Nephron progenitor cell (in vitro differentiated cells): ENCODE measurements at places on chromosomes 1 and 21.

GRCh38 chr1:110053552-110054428 lies 16.7 kb downstream of the ALX3 start:
- peak; percentile 88 for DNase-seq

GRCh38 chr1:223835754-223836153 lies 10.0 kb downstream of the TP53BP2 start:
- no peak for DNase-seq

DNA sequence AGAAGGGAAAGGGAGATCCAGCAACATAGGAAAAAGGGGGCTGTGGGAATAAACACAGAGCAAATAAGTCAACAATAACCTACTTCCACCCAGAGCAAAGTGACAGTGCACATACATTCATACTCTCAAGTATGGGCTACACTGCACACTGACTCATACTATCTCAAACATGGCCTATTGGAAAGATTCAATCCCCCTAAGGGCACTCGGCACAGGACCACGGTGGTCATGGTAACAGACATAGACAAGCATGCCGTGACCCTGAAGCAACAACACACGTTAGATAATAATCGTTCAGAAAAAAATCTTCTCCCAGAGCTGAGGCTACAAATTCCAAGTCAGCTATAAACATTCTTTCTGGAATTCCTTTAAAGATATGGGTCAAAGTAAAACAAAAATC lies 16.8 kb upstream of the JAK1 start:
- no peak for DNase-seq

GRCh38 chr1:3664700-3665375 lies 12.5 kb downstream of the TP73 start:
- DNase-seq = no peak

DNA sequence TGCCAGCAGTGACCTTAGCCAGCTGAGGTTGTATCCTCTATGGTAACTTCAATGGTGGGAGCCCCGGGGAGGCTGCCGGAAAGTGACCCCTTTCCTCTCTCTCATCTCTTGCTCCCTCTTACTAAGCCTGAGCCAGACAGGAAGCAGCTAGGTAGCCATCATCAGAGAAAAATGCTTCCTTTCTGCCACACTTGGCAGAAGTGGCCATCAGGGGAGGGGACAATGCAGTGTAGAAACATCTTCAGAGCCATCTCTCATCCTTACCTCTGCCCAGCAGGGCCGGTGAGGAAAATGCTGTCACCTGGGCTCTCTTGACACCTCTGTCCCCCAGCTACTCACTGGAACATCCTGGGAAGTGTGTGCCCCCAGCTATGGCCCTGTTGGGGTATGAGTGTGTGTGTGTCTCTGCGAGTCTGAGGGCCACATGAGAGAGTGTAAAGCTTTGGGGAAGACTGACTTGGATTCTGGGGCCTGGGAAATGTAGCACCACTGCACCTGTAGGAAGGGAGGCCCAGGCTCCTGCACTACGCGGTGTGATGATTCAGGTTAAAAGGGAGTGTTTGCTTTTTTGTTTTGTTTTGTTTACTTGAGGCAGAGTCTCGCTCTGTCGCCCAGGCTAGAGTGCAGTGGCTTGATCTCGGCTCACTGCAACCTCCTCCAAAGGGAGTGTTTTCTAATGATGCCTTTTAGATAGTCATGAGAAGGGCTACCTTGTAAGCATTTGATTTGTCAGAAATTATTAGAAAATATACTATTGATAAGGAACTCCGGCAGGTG lies 48.7 kb upstream of the CNTN2 start:
- DNase-seq = no peak

DNA sequence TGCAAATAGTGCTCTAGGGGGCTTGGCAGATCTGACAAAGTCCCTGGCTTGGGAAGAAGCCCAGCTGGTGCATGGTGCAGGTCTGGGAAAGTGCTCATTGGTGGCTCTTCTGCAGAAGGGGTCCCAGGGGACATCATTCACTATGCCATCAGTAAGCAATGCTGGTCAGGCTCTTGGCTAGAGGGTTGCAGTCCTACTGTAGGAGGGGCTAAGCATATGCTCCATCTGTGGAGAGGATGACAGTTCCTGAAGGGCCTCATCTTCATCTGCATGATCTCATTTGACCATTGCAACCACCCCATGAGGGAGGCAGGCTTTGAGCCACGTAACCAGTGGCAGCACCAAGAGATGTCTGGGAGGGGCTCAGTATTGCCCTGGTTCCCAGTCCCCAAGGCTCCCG lies 31.5 kb upstream of the VASH2 start:
- no peak for DNase-seq

- no peak for DNase-seq
Observed at GRCh38 chr1:47188791-47189785, 748 bp downstream of the PDZK1IP1 start.
